AML-193 (cell line): ENCODE measurements at places on chromosomes 1 and 21.

DNA sequence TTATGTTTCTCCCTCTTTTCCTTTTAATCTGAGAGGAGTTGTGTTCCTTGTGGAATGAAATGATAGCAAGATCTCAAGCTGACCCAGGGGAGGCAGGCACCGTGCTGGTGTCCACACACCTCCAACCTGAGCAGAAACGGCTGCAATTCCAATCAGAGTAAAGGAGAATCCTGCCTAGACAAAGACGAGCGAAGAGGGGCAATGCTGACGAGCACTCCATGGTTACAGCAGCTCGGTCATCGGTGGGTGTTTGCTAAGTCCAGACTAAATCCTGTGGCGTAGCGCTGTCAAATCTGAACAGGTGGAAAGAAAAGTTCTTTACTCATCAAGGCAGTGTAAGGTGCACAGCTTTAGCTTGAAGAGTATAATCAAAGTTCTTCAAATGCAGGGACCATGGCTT is 74.8 kb downstream of the PLD5 start:
- no peak for DNase-seq

GRCh38 chr1:232585486-232585885 is 44.4 kb downstream of the SIPA1L2 start:
- no peak for DNase-seq

- no peak for DNase-seq
Observed at GRCh38 chr21:37130971-37131370, 57.9 kb downstream of the TTC3 start.

DNA sequence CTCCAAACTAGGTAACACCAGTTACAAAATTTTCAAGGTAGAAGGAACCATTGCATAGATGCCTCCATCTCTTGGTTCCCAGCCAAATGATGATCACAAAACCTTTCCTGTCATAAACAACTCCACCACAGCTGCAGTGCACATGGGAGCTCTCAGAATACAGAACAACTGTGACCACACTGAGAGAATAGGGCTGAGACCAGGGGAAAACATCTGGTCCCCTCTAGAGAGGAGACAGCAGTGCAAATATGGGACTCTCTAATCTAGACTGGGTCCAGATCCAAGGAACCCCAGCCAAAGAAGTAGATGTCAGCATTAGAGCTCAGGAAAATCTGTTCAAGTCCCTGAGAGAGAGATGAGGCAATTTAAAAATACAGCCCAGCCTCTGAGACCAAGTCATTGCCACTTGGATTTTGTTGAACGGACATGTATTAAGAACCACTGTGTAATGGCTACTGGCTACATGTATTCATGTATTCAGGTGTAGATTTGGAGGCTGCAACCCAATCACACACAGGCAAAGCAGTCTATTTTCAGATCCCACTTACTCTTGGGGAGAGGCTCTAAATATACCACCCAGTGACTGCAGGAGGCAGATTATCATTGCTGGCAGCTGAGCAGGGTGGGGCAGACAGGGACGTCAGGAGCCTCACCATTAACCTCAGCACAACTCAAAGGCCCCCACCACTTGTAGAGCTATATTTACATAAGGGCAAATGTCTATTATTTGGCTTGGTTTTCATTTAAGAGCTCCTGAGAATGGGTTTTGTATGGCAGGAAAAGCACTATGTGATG is 7.6 kb upstream of the RXRG start:
- DNase-seq: no peak

DNA sequence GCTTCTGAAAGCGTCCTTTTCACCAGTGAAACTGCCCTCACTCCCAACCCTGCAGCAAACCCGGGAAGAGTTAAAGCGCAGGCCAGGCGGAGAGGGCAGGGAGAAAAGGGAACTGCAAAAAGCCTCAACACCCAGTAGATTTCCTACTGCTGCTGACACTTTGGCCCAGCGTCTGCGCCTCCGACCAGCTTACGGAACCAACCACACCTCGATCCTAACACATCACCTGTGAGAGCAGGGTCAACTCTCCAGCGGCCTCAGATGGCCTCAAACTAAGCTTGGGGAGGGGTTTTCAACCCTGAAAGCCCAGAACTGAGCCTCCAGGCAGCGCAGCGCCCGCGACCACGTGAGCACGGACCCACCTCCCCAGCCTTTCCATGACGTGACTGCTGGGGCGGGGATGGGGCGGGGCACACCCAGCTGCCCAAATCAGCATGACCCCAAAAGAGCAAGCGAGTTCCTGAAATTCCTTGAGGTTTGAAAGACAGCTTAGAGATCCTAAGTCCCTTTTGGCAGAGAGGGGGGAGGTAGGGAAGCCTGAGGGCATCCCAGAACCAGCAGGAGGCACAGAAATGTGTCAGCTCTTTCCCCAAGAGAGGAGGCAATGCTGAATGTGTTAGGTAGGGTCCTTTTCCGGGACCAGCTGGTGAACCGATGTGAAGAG is 59.1 kb downstream of the ITPKB start:
- DNase-seq: peak; percentile 64

- DNase-seq: no peak
Observed at GRCh38 chr1:59110271-59110670, 186.6 kb upstream of the FGGY start.

- DNase-seq: no peak
Observed at GRCh38 chr1:199688133-199688676, 339.3 kb upstream of the NR5A2 start.

GRCh38 chr1:201153474-201154388 is 543 bp downstream of the TMEM9 start:
- DNase-seq: peak; percentile 42

GRCh38 chr1:4463631-4464030 is 190.8 kb upstream of the AJAP1 start:
- no peak for DNase-seq
